Activated CD4-positive, alpha-beta T cell treated with anti-CD3 and anti-CD28 coated beads, Interleukin-2, amount 50 U/mL, for 4 hours (primary cell): ENCODE measurements at places on chromosomes 16 and 17.

DNA sequence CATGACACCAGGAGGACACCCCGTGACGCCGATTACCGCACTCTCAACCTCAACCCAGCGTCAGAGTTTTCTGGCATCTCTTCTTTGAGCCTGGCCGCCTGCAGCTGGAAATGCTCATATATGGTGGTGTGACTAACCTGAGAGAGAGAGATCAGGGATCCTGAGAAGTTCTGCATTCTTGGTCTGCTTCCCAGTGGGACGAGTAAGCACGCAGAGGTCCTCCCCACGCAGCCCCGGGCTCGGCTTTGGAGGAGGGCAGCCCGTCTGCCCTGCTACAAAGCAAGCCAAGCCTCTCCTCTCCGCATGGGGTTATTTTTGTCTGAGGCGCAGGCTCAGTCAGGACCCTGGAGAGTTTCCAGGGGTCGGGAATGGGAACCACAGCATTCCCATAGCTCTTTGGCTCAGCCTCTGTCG, 16.5 kb downstream of the CRISPLD2 start:
- no peak for DNase-seq

DNA sequence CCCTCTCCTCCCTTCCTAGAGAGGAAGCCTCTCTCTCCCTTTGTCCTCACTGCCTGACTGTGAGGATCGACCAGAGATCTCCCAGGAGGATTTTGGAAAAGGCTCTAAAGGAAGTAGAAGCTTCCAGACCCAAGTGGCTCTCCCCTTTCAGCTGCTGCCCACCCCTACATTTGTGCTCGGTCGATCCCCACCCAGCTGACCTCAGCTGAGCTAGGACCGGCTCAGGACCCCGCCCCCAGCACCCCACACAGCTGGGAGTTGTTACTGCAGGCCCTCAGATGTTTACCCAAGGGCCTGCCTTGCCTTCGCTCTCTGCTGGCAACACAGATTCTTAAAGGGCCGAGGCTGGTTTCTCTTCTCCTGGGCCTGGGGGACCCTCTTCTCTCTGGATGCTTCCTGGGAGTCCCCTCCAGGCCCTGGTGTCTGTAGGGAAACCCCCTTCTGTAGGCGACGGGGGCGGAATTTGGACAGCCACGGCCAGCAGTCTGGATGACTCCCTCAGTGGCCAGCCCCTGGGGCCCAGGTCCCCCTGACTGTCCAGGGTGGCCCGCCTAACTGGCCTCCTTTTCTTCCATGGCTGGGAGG, 26.9 kb upstream of the TIMP2 start:
- no peak for DNase-seq

- no peak for DNase-seq
Measured at GRCh38 chr16:11038777-11039176, 94.4 kb downstream of the CLEC16A start.

DNA sequence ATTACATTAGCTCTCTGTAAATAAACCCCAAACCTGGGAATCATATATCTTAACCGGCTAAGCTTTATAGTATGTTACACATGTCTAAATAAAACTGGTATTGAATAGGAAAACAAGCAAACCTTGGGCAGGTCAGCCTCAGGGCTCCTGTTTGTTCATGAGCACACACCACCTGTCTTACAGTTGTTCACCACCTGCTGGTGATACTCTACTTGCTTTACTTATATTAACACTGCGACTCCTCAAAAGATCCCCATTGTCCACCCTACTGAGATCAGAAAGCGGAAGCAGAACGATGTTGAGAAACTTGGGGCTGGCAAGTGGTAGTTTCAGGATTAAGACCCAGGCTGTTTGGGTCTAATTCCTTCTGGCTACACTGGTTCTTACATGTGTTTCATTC, 16.4 kb downstream of the CDH13 start:
- DNase-seq: no peak

DNA sequence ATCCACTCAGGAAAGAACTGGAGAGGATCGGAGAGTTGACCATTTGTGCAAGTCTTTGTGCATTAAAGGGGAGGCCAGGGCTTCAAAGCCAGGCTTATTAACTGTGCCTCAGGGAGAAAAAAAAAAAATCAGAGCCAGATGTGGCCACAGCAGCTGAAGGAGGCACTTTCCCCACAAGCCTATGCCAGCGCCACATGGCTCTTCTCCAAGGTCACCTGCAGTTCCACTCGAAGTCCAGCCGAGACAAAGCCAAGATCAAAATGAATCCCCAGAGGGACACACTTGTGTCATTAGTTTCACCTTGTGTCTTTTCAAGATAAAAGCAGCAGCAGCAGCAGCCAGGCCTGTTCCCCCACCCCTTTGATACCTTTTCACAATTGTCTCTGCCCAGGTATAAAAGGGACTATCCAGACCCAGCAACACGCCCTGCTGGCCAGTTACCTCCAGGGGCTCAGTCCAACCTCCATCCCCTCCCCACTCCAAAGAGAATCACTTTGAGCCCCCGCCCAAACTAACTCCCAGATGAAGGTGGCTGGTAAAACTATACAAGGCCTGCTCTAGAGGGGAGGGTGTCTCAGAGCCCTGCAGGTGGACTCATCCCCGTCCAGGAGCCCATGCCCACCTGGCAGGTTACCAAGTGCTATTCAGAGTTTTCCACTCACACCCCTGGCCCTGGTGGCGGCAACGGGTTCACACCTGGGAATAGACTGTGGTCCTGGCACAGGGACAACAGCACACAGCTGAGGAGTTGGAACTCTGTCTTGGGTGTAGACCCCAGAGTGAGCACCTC, 29.2 kb downstream of the AXIN2 start:
- DNase-seq: no peak

GRCh38 chr16:59169168-59169567, 435.1 kb upstream of the GOT2 start:
- no peak for DNase-seq

DNA sequence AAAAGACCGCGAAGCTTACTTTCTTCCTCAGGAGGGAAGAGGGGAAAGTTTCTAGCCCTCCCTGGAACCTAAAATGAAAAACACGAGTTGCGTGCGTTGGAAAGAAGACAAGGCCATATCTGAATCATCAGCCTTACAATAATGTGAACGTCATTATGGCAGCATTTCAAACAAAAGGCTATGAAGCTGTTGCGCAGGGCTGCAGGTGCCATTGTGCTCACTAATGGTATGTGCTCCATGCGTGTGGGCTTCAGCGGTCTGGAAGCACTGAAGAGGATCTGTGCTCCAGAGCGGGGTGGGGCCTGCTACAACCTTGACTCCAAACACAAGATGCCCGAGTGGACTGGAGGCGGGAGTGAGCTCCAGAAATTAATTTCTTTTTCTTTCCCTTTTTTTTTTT, 12.1 kb upstream of the CYB5B start:
- DNase-seq: no peak
